ENCODE measurements at places on chromosomes 13 and 19. TPM values are rescaled to one million over a fixed set of nuclear protein-coding genes. Genes with fewer than 3 reads are reported as not detected.
A peak's percentile ranks its signal among the peaks of the same experiment; 100 is the strongest.

DNA sequence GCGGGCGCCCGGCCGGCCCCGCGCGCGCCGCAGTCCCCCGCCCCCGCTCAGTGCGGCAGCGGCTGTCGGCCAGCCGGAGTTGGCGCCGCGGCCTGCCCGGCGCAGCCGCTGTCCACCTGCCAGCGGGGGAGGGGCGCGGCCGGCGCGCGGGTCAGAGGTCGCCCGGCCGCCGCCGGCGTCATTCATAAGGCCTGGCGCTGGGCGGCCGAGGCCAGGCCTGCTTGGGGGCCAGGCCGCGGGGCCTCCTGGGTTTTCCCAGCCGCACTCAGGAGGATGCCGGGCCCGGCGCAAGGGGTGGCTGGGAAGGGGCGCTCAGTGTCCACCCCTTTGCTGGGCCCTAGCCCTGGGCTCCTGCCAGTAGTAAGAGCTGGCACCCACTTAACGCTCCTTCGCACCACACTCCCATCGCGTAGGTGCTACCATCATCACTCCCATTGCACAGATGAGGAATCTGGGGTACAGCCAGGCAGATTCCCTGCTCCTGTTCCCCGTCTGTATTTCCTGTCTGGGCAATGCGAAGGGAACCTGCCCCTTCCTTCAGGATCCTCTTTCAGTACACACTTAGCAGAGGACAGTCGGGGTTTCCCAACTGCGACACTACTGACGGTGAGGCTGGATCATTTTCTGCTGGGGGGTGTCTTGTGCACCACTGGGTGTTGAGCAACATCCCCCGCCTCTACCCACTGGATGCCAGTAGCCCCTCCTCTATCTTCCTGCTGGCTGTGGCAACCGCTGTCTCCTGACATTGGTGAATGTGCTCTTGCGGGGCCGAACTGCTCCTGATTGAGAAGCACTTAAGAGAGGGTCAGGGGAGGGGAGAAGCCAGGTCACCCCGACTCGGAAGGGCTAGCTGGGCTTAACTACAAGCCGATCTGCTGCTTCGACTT, 846 bp upstream of the PRKACA start:
- H3K27ac ChIP-seq, result peak overlapping the region; percentile 83
- H3K4me1 ChIP-seq, result peaks cover 16% of the 10 kb centered on the region
- no peaks in the 10 kb centered on the region for H3K27me3 ChIP-seq
- H3K36me3 ChIP-seq, result no peaks in the 10 kb centered on the region

Gene TMEM238
- not detected for total RNA-seq

Gene EFNA2
- total RNA-seq, result not detected

GRCh38 chr19:30135797-30136196, 193.8 kb downstream of the URI1 start:
- H3K27ac ChIP-seq, result no peak overlapping the region
- H3K4me3 ChIP-seq, result no peak overlapping the region
- H3K36me3 ChIP-seq, result no peaks in the 10 kb centered on the region
- no peaks in the 10 kb centered on the region for H3K27me3 ChIP-seq
- DNase-seq, result no peak
- H3K4me1 ChIP-seq, result no peaks in the 10 kb centered on the region

GRCh38 chr13:89066868-89067466, 1395.8 kb downstream of the SLITRK5 start:
- H3K4me1 ChIP-seq, result no peaks in the 10 kb centered on the region
- no peak overlapping the region for H3K27ac ChIP-seq
- peak; percentile 0 for DNase-seq
- no peaks in the 10 kb centered on the region for H3K27me3 ChIP-seq
- no peak overlapping the region for H3K4me3 ChIP-seq

DNA sequence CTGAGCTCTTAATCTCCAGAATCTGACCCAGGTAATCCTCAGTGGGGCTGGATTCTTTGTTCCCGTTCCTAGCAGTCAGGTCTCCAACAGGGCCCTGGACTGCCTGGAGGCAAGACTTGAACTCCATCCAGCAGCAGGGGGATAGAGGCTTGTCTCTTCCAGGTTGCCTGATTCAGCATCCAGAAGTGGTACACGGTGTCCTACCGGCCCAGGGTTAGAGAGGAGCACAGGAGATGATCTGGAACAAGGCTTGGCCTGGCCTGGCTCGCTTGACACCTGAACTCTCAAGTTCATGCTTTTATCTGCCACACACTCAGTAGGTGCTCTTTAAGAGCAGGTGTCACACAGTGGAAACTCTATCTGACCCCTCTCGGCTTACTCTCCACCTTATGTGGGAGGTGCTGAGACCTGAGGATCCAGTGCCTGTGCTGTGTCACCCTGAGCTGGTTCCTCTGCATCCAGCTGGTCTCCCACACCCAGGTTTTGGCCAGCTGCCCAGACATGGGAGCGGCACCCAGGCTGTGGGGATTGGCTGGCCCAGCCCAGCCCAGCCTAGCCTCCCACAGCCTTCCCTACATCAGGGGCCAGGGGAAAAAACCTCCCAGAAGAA, at the start of gene CYP4F3:
Gene CYP4F3, plus strand, starts transcription at position 604 of the 610 bp plus-strand sequence. CDS start 519 bp downstream, outside the sequence.
- no peaks in the 10 kb centered on the region for H3K27me3 ChIP-seq
- H3K27ac ChIP-seq, result no peak within 1 kb of the TSS
- H3K4me3 ChIP-seq, result no peak within 1 kb of the TSS
- DNase-seq, result no peak
- H3K36me3 ChIP-seq, result no peaks in the 10 kb centered on the region

DNA sequence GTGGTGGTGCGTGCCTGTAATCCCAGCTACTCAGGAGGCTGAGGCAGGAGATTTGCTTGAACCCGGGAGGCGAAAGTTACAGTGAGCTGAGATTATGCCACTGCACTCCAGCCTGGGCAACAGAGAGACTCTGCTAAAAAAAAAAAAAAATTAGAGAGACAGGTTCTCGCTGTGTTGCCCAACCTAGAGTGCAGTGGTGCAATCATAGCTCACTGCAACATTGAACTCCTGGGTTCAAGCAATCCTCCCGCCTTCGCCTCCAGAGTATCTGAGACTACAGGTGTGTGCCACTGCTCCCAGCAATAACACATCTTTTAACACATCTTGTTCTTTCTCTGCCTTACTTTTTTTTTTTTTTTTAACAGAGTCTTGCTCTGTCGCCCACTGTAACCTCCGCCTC, 32.7 kb downstream of the CLEC17A start:
- no peak overlapping the region for H3K4me3 ChIP-seq
- H3K36me3 ChIP-seq, result no peaks in the 10 kb centered on the region
- no peaks in the 10 kb centered on the region for H3K27me3 ChIP-seq
- no peak overlapping the region for H3K27ac ChIP-seq
- H3K4me1 ChIP-seq, result no peaks in the 10 kb centered on the region

DNA sequence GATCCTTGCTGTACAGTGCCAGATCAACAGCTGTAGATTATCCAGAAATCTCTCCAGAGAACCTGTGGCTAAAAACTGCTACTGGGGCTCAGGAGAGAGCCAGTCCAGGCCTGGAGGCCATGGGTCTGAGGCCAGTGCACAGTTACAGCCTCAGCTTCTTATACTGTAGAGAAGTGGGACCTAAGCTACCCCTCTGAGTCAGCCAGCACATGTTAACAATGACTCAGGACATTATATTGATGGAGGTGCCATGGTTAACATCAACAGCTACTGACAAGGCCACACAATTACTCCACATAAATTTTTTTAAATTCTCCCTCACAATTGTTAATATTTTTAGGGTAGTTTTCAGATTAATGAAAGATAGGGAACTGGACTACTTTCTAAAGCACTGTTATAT, 138.5 kb downstream of the RBM26 start:
- H3K4me3 ChIP-seq, result no peak overlapping the region
- H3K4me1 ChIP-seq, result no peaks in the 10 kb centered on the region
- no peak for DNase-seq
- H3K27ac ChIP-seq, result no peak overlapping the region
- H3K27me3 ChIP-seq, result no peaks in the 10 kb centered on the region

Gene OR4F17
- not detected for total RNA-seq

Gene SCEL
- not detected for total RNA-seq

Gene OR7C1
- total RNA-seq, result not detected

DNA sequence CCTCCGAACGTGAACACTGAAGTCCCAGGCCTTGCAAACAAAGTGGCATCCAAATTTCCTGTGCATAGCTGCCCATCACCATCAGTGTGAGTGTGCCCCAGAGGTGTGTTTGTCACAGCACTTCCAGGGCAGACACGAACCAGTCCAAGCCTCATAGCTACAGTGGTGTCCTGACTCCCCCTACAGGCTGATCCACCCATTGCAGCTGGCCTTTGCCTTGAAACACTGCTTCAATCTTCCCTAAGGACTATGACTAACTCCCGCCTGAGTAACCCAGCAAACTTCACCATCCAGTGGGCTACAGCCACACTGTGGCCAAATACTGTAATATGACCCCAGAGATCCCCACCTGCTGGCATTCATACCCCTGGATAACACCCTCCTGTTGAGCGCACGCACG, 3.9 kb downstream of the ZNF266 start:
- H3K4me3 ChIP-seq, result no peak overlapping the region
- H3K4me1 ChIP-seq, result no peaks in the 10 kb centered on the region
- no peak overlapping the region for H3K27ac ChIP-seq
- DNase-seq, result peak; percentile 29
- H3K36me3 ChIP-seq, result peaks cover 22% of the 10 kb centered on the region
- no peaks in the 10 kb centered on the region for H3K27me3 ChIP-seq

Gene ZNF784
- total RNA-seq, result 2.5 TPM

GRCh38 chr13:113770937-113771336, 11.9 kb downstream of the TMEM255B start:
- no peaks in the 10 kb centered on the region for H3K4me1 ChIP-seq
- no peak for DNase-seq
- H3K36me3 ChIP-seq, result no peaks in the 10 kb centered on the region
- peaks cover 8% of the 10 kb centered on the region for H3K27me3 ChIP-seq
- H3K27ac ChIP-seq, result no peak overlapping the region
- H3K4me3 ChIP-seq, result no peak overlapping the region

DNA sequence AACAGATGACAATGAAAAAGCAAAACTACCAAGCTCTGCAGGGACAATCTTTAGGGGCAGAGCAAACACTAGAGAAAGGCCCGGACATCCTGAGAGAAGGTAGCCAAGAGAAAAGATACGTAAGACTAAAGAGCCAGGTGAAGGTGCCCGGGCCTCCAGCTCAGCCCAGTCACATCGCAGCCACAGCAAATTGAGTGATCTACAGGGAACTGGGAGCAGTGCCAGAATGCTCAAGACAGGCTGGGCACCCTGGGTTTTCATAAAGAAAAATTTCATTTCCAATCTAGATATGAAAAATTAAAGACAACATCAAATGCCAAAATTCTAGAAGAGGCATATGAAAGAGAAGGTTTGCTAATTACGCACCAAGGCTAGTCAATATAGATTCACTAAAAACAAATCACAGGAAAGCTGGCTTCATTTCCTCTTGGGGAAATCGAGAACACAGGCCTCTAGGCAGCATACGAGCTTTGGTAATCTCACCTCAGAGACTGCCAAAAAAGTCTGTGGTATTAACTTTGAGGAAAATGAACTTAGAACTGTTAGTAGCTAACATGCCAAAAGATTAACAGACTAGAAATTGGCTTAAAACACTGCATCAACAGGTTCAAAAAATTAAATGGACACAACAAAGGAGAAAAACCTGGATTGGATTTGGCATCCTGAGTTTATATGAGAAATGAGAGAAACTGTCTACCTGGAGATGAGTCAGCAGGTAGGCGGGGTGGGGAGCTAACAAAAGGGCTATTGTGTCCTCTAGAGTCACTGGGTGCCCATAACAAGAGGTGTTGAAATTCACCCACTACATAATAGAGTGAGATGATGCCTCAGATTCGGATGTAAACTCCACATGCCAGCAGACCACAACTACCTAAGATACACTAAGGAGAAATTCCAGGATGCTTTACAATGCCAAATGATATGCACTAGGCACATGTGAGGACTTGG, 6.6 kb downstream of the ANKRD10 start:
- no peaks in the 10 kb centered on the region for H3K27me3 ChIP-seq
- H3K36me3 ChIP-seq, result peaks cover 32% of the 10 kb centered on the region
- no peak overlapping the region for H3K4me3 ChIP-seq

DNA sequence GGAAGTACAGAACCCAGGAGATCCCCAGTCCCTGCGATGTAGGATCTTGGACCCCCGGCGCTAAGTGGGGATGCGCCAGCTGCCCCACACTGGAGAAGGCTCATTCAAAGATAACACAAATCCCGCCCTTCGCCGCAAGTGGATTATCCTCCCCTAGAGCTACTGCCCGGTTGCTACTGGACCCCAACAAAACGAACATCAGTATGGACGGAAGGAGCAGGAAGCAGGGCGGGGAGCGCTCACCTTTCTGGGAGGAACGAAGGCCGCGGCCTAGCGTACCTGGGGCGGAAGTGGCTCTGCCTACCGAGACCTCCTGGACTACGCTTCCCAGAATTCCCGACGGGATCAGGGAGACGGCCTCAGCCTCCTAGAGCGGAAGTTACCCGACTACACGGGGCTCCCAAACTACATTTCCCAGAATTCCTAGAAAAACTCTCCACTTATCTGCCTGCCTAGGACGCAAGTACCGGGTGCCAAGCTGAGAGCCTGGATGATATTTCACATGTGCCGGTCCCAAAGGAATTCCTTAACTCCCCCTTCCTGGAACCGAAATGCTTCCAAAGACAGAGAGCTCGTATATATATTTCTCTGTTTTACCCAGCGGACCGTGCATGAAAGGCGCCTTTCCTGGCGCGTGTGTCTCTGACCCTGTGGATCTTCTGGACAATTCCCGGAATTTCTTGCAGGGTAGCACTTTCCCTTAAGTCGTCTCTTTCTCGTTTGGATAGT, at the start of gene ZNF112:
Gene ZNF112, minus strand, starts transcription at position 298 of the 729 bp plus-strand sequence. CDS start 16,141 bp downstream, outside the sequence.
- peak; percentile 91 for DNase-seq
- no peaks in the 10 kb centered on the region for H3K36me3 ChIP-seq
- H3K27me3 ChIP-seq, result no peaks in the 10 kb centered on the region
- H3K4me1 ChIP-seq, result 0 out of 2 replicates have a peak, but pooled peaks cover 2% of the 10 kb centered on the region
- H3K4me3 ChIP-seq, result peak within 1 kb of the TSS; percentile 81
- H3K27ac ChIP-seq, result peak within 1 kb of the TSS; percentile 79

DNA sequence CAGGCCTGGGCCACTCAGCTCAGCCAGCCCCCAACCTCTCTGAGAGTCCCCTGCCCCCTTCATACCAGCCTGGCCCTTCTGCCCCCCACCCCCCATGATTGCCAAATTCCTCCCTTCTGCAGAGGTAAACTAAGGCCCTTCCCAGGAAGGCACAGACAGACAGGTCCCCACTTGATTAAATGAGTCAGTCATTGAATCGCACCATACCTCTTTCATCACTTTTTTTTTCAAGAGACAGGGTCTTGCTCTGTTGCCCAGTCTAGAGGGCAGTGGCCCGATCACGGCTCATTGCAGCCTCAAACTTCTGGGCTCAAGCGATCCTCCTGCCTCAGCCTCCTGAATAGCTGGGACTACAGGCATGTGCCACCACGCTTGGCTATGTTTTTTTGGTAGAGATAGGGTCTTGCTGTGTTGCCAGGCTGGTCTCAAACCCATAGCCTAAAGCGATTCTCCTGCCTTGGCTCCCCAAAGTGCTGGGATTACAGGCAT, 6.0 kb downstream of the PODNL1 start:
- no peak for DNase-seq
- H3K27ac ChIP-seq, result no peak overlapping the region
- H3K4me3 ChIP-seq, result no peak overlapping the region

All from IMR-90 (cell line).